ENCODE measurements at places on chromosomes 2 and 18.

DNA sequence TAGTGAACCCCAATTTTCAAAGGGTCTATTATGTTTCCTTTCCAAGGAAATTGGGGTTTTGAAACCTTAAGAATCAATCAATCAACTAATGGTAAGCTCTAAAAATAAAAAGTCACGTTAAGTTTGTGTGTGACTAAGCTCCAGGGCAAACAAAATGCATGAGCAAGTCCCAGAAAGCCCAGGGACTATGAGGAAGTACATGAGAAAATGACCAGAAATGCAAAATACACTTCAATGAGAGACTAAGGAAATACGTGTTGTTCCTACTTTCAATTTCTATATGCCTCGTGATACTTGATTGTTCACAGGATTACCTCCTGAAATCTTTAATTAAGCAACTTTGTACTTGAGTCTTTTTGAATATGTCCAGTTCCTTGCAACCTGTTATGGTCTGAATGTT, 684.4 kb upstream of the SYT4 start:
- DNase-seq, result no peak

GRCh38 chr18:45139478-45139877, 458.8 kb downstream of the SETBP1 start:
- DNase-seq, result no peak

GRCh38 chr2:28716265-28716865, 35.3 kb upstream of the PPP1CB start:
- DNase-seq, result no peak

DNA sequence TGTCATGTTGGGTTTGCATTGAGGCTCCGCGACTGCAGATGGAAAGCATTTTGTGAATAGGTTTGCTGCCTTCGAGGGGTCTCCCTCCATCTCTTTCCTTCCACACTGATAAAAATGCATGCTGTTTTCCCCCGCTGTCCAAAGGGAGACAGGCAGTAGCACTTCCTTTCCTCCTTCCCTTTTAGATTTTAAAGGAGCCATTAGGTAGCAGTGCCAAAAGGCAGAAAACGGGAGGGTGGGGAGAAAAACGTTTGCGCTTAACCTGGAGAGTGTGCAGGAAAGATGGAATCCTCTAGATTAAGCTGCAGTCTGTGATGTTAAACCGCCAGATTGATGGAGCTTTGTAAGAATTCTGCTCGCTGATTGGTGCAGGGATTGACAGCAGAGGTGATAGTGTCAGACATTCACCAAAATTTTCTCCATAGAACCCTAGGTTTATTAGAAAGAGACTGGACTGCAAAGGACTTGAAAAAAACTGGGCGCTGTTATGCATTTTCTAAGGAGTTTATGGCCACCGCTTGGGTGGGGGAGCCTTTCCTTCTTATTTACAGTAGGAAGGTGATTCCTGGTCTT, 688 bp downstream of the MAPRE2 start:
- DNase-seq, result no peak

DNA sequence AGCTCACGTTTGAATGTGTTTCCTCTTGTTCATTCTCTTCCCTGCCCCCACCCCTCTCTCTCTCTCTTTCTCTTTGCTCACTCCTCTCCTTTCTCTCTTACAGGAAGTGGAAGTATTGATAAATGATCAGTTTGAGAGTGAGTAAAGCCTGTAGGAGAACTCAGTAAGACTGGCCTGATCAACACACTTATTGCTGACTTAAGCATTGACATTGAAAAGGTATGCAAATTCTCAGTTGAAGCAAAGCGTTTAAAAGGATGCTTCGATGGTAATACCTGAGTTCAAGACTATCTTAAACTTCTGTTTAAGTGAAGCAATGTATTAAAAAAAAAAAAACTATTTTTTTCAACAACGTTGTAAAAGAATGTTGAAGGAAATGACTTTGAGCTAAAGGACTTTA, 115.7 kb upstream of the DDX18 start:
- DNase-seq, result no peak

DNA sequence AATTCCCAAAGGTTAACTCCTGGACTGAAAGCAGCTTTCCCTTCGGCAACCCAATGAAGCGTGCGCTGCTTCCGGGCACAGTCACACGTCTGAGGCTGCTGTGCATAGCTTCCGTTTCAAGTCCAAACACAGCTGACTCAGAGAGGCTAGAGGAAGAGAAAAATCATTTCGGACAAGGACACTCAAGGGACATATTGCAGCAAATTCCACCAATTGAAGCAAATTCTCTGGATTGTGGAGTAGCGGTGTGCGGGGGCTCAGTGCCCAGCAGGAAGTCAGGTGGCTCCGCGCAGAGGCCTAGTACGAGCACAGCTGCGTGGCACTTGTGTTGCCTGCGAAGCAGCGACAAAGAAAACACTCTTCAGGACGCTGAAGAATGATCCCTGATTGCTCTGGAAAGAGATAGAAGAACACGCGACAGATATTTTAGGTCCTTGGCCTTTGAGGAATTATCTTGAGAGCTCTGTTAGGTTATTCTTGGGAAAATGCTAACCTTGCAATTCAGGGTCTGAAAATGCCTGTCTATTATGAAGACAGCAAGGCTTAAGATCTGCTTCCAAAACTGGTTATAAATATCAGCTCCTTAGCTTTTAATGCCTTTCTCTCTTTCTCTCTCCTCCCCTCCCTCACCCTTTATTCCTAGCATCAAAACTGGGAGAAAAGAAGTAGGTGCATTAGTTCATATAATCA, 352.6 kb upstream of the DLGAP1 start:
- no peak for DNase-seq
